ENCODE measurements at places on chromosomes 5 and 9. TPM values are rescaled to one million over a fixed set of nuclear protein-coding genes. Genes with fewer than 3 reads are reported as not detected.

SLC36A2 gene
- not detected for total RNA-seq

GRCh38 chr9:114271556-114272510 is 51.1 kb upstream of the ORM1 start:
- DNase-seq, result peak; percentile 57
- no peaks in the 10 kb centered on the region for H3K27me3 ChIP-seq
- H3K27ac ChIP-seq, result no peak overlapping the region
- no peaks in the 10 kb centered on the region for H3K36me3 ChIP-seq

CEP78 gene
- 12.9 TPM for total RNA-seq

LCN12 gene
- total RNA-seq, result 1.9 TPM

DNA sequence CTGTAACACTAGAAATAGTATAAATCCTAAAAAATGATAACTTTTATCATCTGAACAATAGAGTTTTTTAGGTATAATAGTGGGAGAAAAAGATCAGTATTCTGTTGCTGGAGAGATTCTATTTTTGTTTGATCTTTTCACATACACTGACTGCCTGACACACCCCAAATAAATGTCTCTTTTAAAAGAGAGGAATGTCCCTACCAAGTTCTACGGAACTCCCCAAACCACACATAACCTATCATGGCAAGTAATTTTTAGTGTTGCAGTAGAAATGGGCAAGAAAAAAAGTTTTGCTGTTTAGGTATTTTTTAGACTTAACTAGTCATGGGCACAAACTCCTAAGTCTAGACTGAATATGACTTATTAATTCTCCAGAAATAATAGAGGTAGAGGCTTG is 139.1 kb downstream of the ELAVL2 start:
- H3K4me1 ChIP-seq, result no peaks in the 10 kb centered on the region
- H3K27me3 ChIP-seq, result no peaks in the 10 kb centered on the region
- no peak overlapping the region for H3K27ac ChIP-seq
- H3K4me3 ChIP-seq, result no peak overlapping the region

- H3K36me3 ChIP-seq, result no peaks in the 10 kb centered on the region
- H3K4me1 ChIP-seq, result no peaks in the 10 kb centered on the region
- H3K27me3 ChIP-seq, result no peaks in the 10 kb centered on the region
- no peak overlapping the region for H3K27ac ChIP-seq
Measured at GRCh38 chr5:24477958-24478357, 166.8 kb downstream of the CDH10 start.

DNA sequence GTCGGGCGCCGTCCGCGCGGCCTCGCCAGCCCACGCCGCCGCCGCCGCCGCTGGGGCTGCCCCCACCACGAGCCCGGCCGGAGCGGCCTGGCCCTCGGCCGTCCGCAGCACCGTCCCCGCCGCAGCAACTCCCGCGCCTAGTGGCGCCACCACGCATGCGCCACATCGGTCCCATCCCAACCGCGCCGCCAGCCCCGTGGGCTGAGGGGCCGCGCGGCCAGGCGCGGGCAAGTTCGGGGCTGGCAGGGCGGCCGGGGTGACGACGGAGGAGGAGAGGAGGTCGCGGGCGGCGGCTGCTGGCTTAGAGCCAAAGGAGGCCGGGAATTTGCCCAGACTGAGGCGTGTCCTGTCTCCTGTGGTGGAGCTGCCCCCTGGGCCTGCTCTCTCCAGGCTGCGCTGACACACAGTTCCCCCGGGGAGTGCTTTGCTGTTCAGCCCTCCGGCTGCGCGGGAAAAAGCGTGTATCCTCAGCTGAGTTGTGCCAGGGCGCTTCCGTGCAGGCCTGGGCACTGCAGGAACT is at the start of gene TUSC1:
Gene TUSC1, minus strand, starts transcription at position 298 of the 520 bp plus-strand sequence. Its CDS starts 132 bp downstream, at position 166.
- H3K4me3 ChIP-seq, result peak within 1 kb of the TSS; percentile 88
- no peaks in the 10 kb centered on the region for H3K27me3 ChIP-seq
- H3K4me1 ChIP-seq, result peaks cover 7% of the 10 kb centered on the region
- H3K36me3 ChIP-seq, result no peaks in the 10 kb centered on the region
- peak within 1 kb of the TSS; percentile 99 for H3K27ac ChIP-seq
- DNase-seq, result peak; percentile 86

GRCh38 chr9:24351973-24352372 is 193.7 kb downstream of the IZUMO3 start:
- no peak overlapping the region for H3K27ac ChIP-seq
- H3K36me3 ChIP-seq, result no peaks in the 10 kb centered on the region

DNA sequence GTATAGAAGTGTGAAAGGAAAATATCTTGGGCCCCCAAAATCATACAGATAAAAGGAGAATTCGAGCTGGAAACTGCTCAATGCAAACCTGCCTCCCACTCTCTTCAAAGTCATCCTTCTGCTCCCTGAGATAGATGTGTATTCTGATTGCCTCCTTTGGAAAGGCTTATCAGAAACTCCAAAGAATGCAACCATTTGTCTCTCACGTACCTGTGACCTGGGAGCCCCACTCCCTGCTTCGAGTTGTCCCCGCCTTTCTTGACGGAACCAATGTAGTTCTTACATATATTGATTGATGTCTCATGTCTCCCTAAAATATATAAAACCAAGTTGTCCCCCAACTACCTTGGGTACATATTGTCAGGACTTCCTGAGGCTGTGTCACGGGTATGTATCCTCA is 163.8 kb downstream of the DIRAS2 start:
- no peak overlapping the region for H3K27ac ChIP-seq
- H3K4me3 ChIP-seq, result no peak overlapping the region
- H3K4me1 ChIP-seq, result no peaks in the 10 kb centered on the region
- H3K27me3 ChIP-seq, result no peaks in the 10 kb centered on the region

- no peak overlapping the region for H3K27ac ChIP-seq
- H3K4me1 ChIP-seq, result peaks cover 46% of the 10 kb centered on the region
- DNase-seq, result peak; percentile 40
- no peaks in the 10 kb centered on the region for H3K36me3 ChIP-seq
- peaks cover 99% of the 10 kb centered on the region for H3K27me3 ChIP-seq
Measured at GRCh38 chr5:55232271-55232984, 980 bp downstream of the CCNO start.

GRXCR2 gene
- total RNA-seq, result not detected

GRCh38 chr9:129822898-129823541 is 916 bp downstream of the TOR1A start:
- H3K27me3 ChIP-seq, result no peaks in the 10 kb centered on the region
- peaks cover 9% of the 10 kb centered on the region for H3K4me1 ChIP-seq
- H3K27ac ChIP-seq, result peak overlapping the region; percentile 46
- peak; percentile 55 for DNase-seq

DNA sequence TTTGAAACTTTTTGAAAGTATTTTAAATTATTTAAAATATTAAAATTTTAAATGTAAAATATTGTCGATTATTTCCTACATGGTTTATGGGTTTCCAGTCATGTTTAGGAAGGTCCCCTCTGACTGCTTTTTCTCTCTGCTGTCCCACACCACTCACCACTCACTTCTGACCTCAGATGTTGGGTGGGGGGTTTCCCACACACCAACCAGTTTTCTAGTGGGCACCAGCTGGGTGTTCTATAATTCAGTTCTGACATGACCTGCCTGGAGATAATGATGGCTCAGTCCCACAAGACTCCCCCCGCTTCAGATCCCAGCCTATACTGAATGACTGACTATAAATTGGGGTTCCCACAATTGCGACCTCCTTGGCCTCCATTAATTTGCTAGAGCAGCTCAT is 310.4 kb downstream of the GADD45G start:
- DNase-seq, result no peak
- H3K4me3 ChIP-seq, result no peak overlapping the region
- H3K4me1 ChIP-seq, result peaks cover 7% of the 10 kb centered on the region
- no peaks in the 10 kb centered on the region for H3K27me3 ChIP-seq
- H3K27ac ChIP-seq, result no peak overlapping the region

DNA sequence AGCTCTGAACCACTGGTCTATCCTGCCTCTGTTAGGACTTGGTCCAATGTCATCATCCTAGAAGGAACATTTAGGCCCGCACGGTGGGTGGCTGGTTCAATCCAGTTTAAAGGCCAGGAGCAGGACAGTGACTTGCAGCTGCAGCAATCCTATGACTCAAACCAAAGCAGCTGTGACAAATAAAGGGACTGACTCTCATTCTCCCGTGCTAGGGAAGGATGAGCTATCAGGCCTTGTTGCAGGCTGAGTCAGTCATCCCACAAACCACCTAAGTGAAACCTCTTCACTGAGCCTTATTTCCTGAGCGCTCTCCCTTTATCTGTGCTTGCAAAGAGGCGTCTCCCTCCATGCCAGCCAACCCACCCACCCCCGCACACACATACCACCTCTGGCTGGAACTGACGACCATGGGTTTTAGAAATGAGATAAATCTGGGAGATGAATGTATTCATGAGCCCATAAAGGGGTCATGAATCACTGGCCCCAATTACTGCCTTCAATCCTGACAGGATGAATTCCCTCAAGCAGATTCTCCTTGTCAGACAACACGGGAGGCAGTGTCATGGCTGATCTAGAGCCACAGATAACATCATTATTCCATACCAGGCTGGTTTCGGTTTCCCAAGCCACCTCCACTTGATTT is 93.4 kb downstream of the KCNIP1 start:
- no peak overlapping the region for H3K4me3 ChIP-seq
- H3K27ac ChIP-seq, result no peak overlapping the region
- H3K27me3 ChIP-seq, result peaks cover 4% of the 10 kb centered on the region
- H3K36me3 ChIP-seq, result no peaks in the 10 kb centered on the region
- peaks cover 15% of the 10 kb centered on the region for H3K4me1 ChIP-seq

GRCh38 chr9:17422994-17423680 is 155.7 kb upstream of the SH3GL2 start:
- no peaks in the 10 kb centered on the region for H3K4me1 ChIP-seq
- H3K36me3 ChIP-seq, result no peaks in the 10 kb centered on the region
- H3K27ac ChIP-seq, result no peak overlapping the region
- DNase-seq, result peak; percentile 48
- H3K4me3 ChIP-seq, result no peak overlapping the region
- no peaks in the 10 kb centered on the region for H3K27me3 ChIP-seq

GRCh38 chr5:44372028-44372427 is 17.2 kb downstream of the FGF10 start:
- H3K27me3 ChIP-seq, result no peaks in the 10 kb centered on the region
- no peaks in the 10 kb centered on the region for H3K4me1 ChIP-seq
- H3K36me3 ChIP-seq, result no peaks in the 10 kb centered on the region
- H3K4me3 ChIP-seq, result no peak overlapping the region
- H3K27ac ChIP-seq, result no peak overlapping the region

DNA sequence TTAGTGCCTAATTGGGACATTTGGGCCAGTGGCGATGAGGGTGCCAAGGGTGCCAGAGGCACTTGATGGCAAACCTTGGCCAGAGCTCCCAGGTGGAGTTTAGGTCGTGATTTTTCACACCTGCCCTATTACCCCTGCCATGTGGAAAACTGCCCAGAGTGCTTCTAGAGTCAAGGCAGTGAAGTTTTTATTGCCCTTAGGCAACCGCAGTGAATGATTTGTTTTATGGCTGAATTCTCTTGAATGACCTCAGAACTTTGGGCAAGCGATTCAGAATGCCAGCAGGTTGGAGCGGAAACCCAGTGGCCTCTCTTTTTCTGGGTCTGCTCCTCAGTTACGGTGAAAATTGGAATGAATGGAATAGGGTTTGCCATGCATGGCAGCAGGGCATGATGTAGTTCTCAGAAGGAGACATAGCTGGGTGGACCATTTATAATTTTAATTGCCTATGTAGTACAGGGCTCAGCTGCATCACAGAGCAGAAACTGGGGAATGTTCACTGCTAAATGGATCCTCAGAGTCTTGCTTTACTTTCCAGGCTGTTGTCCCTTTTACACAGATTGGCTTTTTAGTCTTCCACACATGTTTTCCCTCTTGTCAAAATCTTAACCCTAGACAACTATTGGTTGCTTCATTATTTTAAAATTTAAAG is 820.0 kb upstream of the SEMA6A start:
- no peaks in the 10 kb centered on the region for H3K36me3 ChIP-seq
- no peaks in the 10 kb centered on the region for H3K4me1 ChIP-seq
- no peak overlapping the region for H3K27ac ChIP-seq
- H3K4me3 ChIP-seq, result no peak overlapping the region
- H3K27me3 ChIP-seq, result no peaks in the 10 kb centered on the region

DNA sequence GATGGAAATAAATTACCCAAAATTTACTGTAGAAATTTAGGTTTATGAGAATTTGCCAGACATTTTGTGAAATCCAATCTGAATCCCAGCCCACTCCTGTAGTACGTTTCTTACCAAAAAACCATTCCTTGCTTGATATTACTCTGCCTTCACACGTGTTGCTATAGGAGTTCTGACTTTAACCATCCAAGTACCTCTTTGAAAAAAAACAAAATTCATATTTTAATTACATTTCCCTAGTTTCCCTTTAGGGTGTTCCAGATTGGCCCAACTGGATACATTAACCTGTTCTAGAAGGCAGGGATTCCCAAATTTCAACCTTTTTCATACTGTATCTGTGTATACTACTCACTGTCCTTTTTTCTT is 1.4 kb upstream of the PJA2 start:
- no peaks in the 10 kb centered on the region for H3K36me3 ChIP-seq
- H3K4me1 ChIP-seq, result peaks cover 34% of the 10 kb centered on the region
- H3K4me3 ChIP-seq, result peak overlapping the region; percentile 72
- peak overlapping the region; percentile 95 for H3K27ac ChIP-seq
